Stimulated activated CD8-positive, alpha-beta memory T cell treated with anti-CD3 and anti-CD28 coated beads, Interleukin-4, amount 100 ng/mL, for 1 hour (primary cell): ENCODE measurements at places on chromosomes 13 and 19.
A peak's percentile ranks its signal among the peaks of the same experiment; 100 is the strongest.

DNA sequence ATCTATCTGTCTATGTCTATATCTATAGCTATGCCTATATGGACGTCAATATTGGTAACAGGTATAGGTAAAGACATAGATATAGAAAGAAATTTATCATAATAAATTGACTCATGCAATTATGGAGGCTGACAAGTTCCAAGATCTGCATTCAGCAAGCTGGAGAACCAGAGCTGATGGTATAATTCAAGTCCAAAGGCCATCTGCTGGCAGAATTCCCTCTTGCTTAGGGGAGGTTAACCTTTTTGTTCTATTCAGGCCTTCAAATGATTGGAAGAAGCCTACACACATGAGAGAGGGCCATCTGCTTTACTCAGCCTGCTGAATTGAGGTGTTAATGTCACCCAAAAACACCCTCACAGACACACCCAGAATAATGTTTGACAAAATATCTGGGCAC lies 10.8 kb downstream of the RASL11A start:
- no peak for DNase-seq

DNA sequence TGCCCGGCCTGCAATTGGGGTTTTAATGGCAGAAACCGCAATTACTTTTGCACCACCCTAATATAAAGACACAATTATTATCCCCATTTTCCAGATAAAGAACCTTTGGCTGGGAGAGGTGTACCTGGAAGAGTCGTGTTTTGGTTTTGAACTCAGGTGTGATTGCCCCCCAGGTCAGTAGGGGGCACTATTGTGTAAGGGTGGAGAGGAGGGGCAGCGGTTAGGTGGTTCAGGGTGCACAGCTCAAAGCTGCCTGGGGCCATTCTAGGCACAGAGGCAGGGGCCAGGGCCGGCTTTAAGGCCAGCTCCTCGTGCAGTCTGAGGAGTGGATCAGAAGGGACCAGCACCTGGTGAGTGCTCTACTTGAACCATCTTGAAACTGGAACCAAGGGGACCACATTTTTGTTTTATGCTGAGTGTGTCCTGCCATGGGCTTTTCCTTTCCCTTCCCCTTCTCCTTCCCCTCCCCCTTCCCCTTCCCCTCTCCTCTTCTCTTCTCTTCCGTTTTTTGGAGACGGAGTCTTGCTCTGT lies 5.8 kb upstream of the FCGRT start:
- DNase-seq = peak; percentile 61

GRCh38 chr19:15098460-15098859 lies 8.7 kb upstream of the SYDE1 start:
- no peak for DNase-seq

- DNase-seq = no peak
Measured at GRCh38 chr19:39158646-39159260, 33.2 kb downstream of the PAK4 start.

GRCh38 chr13:111363121-111363520 lies 42.7 kb downstream of the TEX29 start:
- DNase-seq = no peak

- no peak for DNase-seq
Measured at GRCh38 chr13:29771247-29771646, 79.2 kb downstream of the UBL3 start.

DNA sequence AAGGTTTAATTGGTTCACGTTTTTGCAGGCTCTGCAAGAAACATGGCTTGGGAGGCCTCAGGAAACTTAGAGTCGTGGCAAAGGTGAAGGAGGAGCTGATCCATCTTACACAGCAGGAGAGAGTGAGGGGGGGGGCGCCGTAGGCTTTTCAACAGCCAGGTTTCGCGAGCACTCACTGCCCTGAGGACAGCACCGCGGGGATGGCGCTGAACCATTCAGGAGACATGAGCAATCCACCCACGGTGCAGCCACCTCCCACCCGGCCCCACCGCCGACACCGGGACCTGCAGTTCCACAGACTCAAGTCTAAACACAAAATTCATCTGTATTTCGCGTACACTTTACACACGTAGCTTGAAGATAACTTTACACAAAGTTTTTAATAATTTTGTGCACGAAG lies 73.6 kb downstream of the KDM4B start:
- DNase-seq = no peak

- no peak for DNase-seq
Measured at GRCh38 chr13:45830121-45830520, 21.4 kb downstream of the SIAH3 start.

DNA sequence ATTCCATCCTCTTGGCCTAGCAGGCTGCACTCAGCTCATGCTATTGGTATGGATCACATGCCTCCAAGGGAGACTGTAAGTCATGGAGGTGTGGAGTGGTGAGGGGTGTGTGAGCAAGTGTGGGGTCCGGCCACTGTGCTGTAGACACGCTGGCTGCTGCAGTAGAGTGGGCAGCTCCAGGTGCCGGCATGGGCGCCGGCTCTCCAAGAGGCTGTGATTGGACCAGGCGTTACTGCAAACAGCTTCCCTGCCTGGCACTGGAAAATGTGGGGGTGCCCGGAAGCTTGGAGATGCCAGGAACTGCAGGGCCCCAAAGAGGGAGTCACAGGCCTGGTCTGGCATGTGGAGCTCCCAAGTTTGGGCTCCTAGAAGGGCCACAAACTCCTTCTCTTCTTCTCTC lies 245.7 kb downstream of the GPC6 start:
- no peak for DNase-seq

GRCh38 chr19:7442423-7442822 lies 46.4 kb downstream of the PEX11G start:
- no peak for DNase-seq

DNA sequence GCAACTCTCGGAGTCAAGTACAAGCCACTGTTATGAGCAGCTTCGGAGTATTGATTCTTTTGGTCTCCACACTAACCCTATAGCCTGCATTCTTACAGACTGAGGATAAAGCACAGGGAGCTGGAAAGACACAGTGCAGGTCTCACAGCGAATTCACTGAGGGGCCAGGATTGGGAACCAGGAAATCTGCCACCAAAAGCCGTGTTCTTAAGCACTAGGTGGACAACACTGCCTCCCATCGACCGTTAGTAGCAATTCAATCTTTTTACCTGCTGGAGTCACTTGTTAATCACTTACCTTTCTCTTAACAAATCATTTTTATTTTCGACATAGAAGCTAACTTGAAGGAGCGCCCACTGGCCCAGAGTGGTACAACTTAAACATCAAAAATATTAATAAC lies 6.3 kb downstream of the PMIS2 start:
- DNase-seq = no peak

GRCh38 chr13:40619479-40619814 lies 47.0 kb downstream of the FOXO1 start:
- no peak for DNase-seq

DNA sequence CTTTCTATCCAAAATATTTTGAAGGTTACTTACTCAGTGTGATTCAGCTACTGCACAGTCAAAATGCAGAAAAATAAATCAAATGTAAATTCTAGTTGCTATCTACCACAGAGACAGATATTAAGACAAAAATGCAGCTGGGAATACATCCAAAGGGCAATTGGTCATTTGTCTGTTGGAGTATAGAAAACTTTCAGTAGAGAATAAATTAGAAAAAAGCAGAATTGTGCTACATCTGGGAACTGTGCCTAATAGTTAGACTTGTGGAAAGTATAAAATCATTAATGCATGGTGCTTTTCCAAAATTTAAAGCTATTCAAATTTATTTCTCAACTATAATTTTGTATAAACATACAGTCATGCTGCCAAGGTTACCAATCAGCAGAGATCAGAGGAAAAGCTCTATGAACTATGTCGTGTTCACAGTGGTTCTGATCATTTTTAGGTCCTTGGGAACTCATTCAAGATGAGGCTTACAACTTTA lies 1635.8 kb downstream of the PCDH9 start:
- DNase-seq = no peak

DNA sequence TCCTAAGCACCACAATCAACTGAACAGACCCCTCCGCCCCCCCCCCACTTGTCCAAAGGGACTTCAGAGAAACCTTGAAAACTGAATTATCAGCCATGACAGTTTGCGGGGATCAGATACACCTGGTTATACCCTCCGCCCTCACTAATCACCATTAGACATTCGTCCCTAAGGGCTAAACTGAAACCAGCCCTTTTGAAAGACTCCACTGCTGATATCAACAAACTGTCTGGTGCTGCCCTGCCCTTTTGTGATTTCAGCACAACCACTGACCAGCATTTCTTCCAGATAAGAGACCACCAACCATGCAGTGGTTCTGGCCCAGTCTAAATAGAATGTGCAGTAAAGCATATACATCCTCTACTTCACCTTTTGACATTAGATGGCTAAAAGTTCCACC lies 1422.9 kb downstream of the EFNB2 start:
- DNase-seq = no peak

DNA sequence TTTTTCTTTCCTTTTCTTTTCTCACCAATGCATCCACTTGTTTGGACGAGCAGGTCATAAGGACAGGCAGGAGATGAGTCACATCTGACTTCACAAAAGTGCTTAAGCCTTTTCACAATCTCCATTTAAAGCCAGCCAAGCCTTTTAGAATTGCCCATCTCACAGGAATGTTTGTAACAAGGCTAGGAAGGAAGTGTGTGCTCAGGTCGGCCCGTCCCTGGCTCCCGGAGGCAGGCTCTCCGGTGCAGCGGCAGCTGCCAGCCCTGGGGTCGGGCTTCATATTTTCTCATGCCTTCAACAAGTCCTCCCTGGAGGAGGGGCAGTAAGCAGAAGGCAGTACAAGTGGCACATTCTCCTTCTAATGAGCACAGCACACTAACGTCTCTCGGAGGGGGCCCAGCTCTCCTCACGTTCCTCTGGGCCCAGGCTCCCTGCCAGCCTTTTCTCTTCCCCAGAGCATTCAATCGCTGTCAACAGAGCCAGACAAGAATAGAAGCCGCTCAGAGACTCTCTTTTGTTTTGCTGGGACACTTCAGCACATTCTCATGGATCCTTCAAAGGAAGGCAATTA lies 180.5 kb downstream of the COL4A1 start:
- DNase-seq = no peak

GRCh38 chr19:35741203-35741515 lies 1.1 kb downstream of the IGFLR1 start:
- no peak for DNase-seq

DNA sequence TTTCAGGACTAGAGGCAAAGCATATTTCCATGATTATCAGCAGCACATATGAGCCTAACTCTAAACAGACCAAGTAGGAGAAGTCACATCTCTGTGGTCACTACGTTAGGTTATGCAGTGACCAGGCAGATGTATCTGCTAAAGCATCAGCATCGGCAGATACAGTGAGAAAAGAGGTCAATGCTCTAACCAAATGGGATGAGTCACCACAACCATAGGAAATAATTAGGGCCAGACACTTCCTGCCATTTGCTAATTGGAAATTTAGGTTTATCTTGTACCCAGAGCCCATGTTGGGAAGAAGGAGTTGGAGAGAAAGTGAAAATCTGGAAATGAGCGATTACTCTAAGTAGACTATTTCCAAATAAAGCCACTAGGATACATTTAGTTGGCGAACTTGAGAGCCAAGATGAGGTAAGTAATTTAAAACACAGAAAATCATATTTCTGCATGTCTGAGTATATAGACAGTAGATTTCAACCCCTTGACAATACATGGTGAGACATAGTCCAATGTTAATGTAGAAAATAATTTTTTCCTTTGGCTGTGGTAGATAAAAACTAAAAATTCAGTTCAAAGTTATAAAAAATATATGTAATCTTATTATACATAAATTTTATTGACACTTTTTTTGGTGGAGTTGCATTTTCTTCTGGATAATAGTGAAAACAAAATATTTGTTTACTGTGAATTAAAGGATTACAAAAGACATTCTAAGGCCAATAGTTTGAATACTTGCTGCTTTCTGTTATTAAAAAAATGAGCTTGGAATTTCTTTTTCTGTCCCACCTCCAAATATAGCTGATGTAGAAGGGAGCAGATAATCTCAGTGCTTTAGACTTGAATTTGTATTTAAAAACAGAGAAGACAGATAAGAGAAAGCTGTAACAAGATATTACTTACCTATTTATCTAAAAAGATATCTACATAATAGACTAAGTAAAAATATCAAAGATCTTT lies 104.4 kb upstream of the CSNK1A1L start:
- DNase-seq = no peak

GRCh38 chr13:50714891-50715290 lies 128.6 kb downstream of the DLEU7 start:
- DNase-seq = no peak

- no peak for DNase-seq
Measured at GRCh38 chr13:94323764-94324758, 155.4 kb downstream of the DCT start.

- DNase-seq = no peak
Measured at GRCh38 chr13:67408798-67409197, 178.7 kb upstream of the PCDH9 start.

DNA sequence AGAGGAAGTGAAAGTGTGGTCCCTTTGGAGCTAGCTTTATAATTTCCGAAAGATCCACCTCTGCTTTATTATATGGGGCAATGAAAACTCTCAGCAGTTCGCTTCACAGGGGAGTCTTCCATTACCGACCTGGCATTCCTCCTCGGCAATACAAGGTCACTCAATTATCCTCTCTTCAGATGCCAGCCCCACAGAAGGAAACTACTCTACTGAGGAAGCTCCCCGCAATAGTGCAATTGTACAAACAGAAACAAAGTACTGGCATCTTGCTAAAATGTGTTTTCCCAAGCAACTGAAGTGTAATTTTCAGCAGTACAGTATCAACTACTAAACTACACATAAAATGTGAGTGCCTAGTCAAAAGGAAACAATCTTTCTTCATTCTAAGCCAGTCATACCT lies 702.0 kb downstream of the PCDH9 start:
- DNase-seq = no peak

DNA sequence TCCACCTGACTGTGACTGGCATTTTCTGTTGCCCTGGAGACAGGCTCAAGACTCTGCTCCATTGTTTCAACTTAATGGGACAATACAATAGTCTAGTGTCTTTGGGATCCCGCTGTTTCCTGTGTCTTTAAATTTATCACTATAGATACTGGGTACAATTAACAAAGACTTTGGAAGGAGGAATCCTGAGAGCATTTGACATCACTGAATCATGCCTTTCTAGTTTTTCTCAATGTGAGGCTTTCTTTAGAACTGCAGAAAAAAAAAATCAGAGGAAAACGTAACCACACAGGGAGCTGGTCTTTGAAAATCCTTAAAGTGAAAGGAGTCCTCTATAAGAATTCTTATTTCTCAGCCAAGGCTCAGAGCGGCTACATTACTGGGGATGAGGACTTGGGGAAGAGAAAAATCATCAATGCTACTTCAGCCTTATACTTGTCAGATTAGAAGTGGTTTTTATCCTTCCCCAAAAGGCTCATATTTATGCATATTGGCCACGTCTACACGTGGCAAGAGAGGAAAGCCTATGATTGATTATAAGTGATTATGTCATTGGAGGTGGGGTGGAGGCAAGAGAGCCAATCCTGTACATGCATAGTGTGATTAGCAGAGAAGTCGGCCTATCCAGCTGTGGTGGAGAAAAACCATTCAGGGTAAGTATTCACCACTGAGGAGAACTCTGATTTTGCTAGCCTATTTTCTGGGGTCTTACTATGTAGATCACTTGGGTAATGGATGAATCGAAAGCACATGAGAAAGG lies 34.4 kb upstream of the UBL3 start:
- no peak for DNase-seq

GRCh38 chr13:102816708-102817107 lies 17.8 kb downstream of the BIVM start:
- no peak for DNase-seq
